GM23248 (cell line): ENCODE measurements at places on chromosomes 1 and 21.

GRCh38 chr1:55035904-55036303, 3.4 kb upstream of the PCSK9 start:
- DNase-seq, result no peak

DNA sequence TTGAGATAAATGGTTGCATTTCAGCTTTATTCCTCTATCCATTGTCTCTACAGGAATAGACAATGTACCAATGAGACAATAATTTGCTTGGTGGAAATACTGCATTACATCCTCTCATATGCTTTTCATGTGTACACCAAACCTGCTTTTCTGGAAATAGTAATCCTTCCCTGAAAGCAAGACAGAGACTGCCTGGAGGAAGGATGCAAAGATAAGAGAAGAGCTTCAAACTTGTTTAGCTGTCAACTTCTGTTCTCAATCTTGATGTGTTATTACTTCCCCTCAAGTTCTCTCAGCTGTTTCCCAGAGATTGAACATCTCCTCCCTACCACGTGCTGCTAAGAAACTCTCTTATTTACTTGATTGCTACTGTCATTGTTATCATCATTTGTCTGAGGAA, 1125.4 kb upstream of the TMPRSS15 start:
- no peak for DNase-seq

- no peak for DNase-seq
These were observed 496.9 kb upstream of the LRRC7 start for GRCh38 chr1:69070660-69071373.

GRCh38 chr1:150995896-150996295, 10.8 kb downstream of the MINDY1 start:
- DNase-seq, result peak; percentile 61

GRCh38 chr1:39992234-39992633, 37.3 kb downstream of the MFSD2A start:
- peak; percentile 74 for DNase-seq

- peak; percentile 78 for DNase-seq
These were observed 644 bp downstream of the UBE4B start for GRCh38 chr1:10033359-10033845.

DNA sequence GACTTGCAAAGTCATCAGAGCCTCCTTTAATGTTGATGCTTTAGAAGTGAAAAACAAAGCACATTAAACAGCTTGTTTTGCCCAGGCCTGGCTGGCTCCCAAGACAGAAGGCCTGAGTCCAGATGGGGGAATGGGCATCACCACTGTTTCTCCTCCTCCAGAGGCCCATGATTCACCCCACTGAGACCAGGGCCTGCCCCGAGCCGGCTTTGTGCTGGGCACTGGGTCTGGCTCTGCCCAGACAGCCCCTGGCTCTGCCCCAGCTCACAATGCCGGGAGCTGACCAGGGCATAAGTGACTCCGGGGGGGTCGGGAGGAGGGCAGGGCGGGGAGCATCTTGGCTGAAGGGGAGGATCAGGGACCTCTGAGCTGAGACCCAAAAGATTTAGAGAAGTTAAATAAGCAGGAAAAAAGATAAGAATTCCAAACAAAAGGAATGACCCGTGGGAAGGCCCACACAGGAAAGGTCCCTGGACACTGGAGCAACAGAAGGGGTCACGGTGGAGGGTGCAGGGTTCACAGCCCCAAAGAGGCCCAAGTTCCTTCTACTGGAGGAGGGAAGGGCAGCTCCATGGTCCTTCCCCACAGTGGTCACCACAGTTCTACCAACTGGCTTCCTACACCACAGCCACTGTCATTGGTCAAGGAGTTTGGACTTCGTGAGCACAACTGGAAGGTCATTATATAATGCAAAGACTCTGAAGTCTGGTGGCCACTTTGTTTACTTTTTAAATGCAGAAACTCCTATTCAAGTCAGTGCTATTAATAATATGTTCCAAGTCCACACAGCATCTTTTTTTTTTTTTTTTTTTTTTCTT, 5.5 kb downstream of the C2CD2 start:
- peak; percentile 86 for DNase-seq

GRCh38 chr1:42186152-42186551, 21.6 kb upstream of the GUCA2A start:
- peak; percentile 82 for DNase-seq

GRCh38 chr1:101060992-101061391, 35.4 kb upstream of the DPH5 start:
- no peak for DNase-seq

GRCh38 chr1:156860628-156861423, at the start of gene NTRK1:
TSS of gene NTRK1 (plus strand) at chr1:156860865. CDS start at chr1:156860935, 70 bp downstream.
- DNase-seq, result peak; percentile 61

GRCh38 chr1:167499664-167500101, 18.6 kb downstream of the CD247 start:
- no peak for DNase-seq

GRCh38 chr1:20198918-20199317, 12.6 kb upstream of the PLA2G2C start:
- no peak for DNase-seq

GRCh38 chr1:171438441-171438840, 46.9 kb upstream of the PRRC2C start:
- peak; percentile 99 for DNase-seq

GRCh38 chr1:47249755-47250154, 17.7 kb upstream of the TAL1 start:
- DNase-seq, result no peak

DNA sequence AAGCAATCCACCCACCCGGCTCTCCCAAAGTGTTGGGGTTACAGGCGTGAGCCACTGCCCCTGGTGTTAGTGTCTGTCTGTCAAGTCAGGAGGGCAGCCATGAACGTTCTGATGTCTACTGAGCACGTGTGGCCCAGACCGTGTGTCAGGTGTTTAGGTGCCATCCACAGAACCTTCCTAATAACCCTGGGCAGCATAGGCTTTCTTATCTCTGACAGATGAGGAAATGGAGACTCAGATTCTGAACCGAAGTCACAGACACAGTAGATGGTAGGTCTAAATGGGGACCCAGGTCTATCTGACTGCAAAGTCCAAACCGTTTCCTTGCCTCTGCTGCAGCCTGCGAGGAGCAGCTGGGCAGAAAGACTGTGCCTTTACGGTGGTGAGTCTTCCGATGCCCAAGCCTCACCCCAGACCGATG, 622 bp upstream of the IL6R start:
- no peak for DNase-seq

DNA sequence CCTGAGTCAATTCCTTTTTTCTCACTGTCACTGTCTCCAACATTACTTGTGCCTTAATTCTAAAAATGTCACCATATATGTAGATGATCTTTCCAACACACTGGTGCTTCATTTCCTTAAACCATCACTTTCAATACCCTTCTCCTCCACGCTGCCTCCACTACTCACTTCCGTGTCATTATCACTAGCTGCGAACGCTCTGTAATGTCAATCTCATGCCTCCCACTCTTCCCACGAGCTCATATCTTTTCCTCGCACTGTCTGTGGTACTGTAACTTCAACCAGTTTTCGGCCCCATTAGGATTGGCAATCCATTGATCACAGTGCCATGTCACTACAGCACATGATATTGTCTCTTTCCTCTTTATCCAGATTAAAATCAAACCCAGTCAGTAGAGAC, 61.6 kb downstream of the PLD5 start:
- DNase-seq, result no peak

DNA sequence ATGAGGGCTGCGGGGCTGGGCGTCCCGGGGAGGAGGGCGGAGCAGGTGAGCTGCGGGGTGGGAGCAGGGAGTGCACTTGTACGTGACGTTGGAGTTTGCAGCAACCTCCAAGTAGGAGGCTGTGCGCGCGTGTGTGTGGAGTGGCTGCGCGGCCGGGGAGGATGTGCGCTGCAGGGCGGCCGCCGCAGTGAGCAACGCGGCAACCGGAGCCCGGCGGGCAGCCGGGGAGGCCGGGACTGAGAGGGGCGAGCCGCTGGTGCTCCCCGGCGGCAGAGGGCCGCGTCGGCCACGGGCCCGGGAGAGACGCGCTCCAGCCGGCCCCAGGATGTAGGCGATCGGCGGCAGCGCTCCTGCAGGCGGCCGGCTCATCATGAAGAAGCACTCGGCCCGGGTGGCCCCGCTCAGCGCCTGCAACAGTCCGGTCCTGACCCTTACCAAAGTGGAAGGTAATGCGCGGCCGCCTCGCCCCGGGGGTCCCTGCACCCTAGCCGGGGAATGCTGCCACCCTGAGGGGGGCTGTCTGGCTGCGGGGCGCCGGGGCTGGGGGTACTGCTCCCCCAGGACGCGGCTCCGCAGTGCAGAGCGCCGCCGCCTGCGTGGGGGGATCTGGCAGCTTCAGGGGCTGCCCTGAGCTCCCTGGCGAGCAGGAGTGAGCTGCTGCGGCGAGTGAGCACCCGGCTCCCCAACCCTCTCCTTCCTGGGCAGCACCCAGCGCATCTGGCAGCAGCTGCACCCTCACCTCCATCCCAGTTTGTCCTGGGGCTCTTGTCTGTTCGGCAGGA, 158.9 kb upstream of the COA6 start:
- peak; percentile 63 for DNase-seq

DNA sequence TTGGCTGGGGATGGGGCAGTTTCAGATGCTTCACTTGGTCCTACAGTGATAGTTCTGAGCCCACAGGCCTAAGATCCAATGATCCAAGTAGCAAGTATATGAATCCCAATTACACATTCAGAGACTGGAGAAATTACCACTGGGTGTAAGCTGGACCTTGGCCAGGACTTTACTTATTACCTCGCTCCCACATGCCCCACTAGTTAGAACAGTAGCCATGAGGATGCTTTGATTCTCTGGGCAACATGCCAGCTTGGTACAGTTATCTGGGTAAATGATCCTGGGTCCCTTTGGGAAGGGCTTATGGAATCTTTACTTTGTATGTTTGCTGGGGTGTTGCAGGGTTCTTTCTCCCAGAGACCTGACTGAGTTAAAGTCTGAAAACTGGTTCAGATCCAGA, 5.0 kb upstream of the FCAMR start:
- no peak for DNase-seq

DNA sequence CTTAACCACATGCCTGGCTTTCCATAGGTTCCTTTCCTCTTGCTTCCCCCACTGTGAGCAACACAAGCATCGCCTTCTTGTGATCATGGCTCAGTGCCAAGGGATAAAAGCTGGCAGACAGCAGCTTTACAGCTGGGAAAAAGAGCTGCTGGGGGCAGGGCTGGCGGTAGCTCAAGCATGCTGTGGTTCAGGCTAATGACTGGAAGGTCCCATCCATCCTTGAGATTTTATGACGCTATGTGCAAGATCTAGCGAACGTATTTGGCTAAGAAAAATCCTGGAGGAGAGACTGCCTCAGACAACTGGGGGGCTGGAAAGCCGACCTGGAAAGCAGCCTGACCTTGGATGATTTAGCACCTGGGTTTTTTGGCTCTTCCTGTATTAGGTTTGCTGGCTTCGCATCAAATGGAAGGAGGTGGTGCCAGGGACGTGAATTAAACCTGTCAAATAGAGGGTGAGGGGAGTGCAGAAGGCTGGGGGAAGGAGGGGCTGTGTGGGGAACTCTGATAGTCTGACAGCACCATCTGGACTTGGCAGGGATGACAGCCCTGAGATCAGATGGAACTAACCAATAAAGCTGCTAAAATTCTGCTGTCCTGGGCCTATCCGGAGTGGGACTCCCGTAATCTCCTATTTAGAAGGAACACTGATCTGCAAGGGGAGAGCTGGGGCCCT, 34.8 kb downstream of the ZMYND12 start:
- peak; percentile 66 for DNase-seq

DNA sequence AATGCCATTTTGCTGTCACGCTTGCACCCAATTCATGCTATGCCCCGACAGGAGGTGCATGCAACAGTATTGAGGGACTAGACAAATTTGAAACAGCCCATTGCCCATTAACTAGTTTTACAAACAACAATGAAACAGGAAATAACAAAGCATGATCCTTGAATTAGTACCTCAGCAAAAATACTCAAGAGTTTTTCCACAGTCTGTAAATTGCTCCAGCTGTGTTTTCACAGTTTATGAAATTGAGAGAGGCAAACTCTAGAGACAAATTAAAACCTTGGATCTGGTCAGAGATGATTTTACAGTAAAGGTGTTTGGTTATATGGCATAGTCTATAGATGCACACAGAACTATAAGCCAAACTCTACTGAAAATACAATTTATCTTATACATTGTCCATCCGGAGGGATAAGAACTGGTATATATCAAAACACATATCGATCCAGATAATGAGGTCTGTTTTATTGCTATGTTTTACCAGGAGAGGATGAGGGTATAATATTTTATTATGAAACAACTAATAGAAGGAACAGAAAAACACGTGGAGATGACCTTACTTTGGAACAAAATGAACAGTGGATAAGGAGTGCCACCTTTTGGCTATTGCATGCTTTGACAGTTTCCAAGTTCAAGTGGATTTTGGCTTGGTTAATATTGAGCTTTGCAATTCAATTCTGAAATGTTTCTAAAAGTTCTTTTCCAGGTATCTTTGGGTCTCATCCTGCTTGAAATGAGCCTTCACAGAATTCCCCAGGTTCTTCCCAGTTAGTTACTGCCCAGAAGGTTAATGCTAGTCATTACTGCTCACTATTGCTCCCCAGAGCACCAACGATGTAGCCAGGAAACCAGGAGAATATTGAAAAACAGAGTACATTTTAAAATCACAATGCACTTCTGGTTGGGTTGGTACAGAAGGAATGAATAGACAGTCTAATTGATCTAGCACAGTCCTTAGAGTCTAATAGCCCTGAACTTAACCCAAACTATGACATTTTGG, 45.7 kb downstream of the ZC3H11B start:
- DNase-seq, result peak; percentile 75

DNA sequence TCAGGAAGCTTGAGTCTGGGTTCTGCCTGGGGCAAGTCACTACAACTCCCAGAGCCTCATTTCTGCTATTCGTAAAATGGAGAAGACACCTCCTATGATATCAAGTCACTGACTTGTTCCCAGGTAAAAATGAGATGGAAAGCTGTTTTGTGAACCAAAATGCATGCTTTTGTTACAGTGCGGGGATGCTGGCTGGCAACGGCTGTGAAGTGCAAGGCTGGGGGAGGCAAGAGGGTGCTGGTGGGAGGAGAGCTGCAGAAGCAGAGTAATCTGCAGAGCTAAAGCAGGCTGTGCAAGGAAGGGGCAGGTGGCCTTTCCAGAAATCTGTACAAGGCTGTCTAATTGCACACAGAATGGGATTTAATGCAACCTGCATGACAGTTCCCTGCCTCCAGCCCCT, 150.9 kb downstream of the CNIH3 start:
- DNase-seq, result no peak
